ENCODE measurements at places on chromosomes 7 and 10. TPM values are rescaled to one million over a fixed set of nuclear protein-coding genes. Genes with fewer than 3 reads are reported as not detected.

Gene ZNF33A
- 21.2 TPM for total RNA-seq

Gene NOS3
- 35.8 TPM for total RNA-seq

Gene SLC26A5
- total RNA-seq = 0.15 TPM

Gene BAIAP2L1
- total RNA-seq = 61.2 TPM

Gene C10orf90
- total RNA-seq = not detected

Gene TRPV6
- 1.7 TPM for total RNA-seq

Gene PNLIPRP3
- total RNA-seq = not detected

Gene MXI1
- total RNA-seq = 57.0 TPM

Gene APBB1IP
- 0.27 TPM for total RNA-seq

Gene TMEM140
- total RNA-seq = not detected

Gene SPACDR
- 1.7 TPM for total RNA-seq

Gene CTNNA3
- 0.32 TPM for total RNA-seq

Gene GJC3
- total RNA-seq = 0.76 TPM

Gene DLG5
- 44.8 TPM for total RNA-seq

Gene ACTR3C
- 2.0 TPM for total RNA-seq

Gene SLC18A2
- not detected for total RNA-seq

Gene ZNF488
- total RNA-seq = 3.9 TPM

Gene H2BK1
- total RNA-seq = 0.69 TPM

Gene CACNB2
- 0.71 TPM for total RNA-seq

Gene MRC1
- 0.37 TPM for total RNA-seq

Gene SNCG
- total RNA-seq = 61.1 TPM

Gene AGR2
- 0.93 TPM for total RNA-seq

Gene NSUN6
- total RNA-seq = 12.5 TPM

Gene AMPH
- total RNA-seq = not detected

Gene JAZF1
- 3.4 TPM for total RNA-seq

Gene FAM25A
- 2.7 TPM for total RNA-seq

Gene UCN3
- total RNA-seq = not detected

Gene ACTR1A
- total RNA-seq = 94.2 TPM

Gene FAM25G
- not detected for total RNA-seq

Gene CALHM3
- 0.49 TPM for total RNA-seq

Gene SMC3
- 64.3 TPM for total RNA-seq

Gene CPEB3
- total RNA-seq = 3.0 TPM

Gene TRIM50
- not detected for total RNA-seq

Gene PAX2
- total RNA-seq = 5.0 TPM

Gene LLCFC1
- not detected for total RNA-seq

Gene AGBL3
- 1.9 TPM for total RNA-seq

Gene AHCYL2
- 17.0 TPM for total RNA-seq

Gene SPDYE16
- total RNA-seq = not detected

Gene AKR1C4
- total RNA-seq = not detected

Gene BLNK
- 0.59 TPM for total RNA-seq

Gene UCMA
- not detected for total RNA-seq

Gene EN2
- 0.32 TPM for total RNA-seq

Gene ADRA2A
- 0.15 TPM for total RNA-seq

Gene PCDH15
- not detected for total RNA-seq

Gene WNT8B
- total RNA-seq = not detected

Gene ARHGAP22
- total RNA-seq = 9.9 TPM

Gene DOCK4
- 2.2 TPM for total RNA-seq
